Occipital lobe (tissue), 3 donors: ENCODE measurements at places on chromosomes 4 and X.

- DNase-seq: no peak
These were observed 201.1 kb upstream of the BCOR start for GRCh38 chrX:40298572-40299479.

GRCh38 chr4:112807083-112807482 is 170.1 kb downstream of the LARP7 start:
- DNase-seq: no peak

- DNase-seq: no peak
These were observed 120.6 kb upstream of the BMP3 start for GRCh38 chr4:80909938-80910337.

- no peak for DNase-seq
These were observed 178.7 kb downstream of the FMR1NB start for GRCh38 chrX:148159796-148160195.

GRCh38 chrX:66684196-66684595 is 45.3 kb upstream of the EDA2R start:
- no peak for DNase-seq

GRCh38 chr4:176238157-176238610 is 30.8 kb downstream of the ASB5 start:
- DNase-seq: no peak

GRCh38 chr4:107114059-107114458 is 77.9 kb upstream of the DKK2 start:
- no peak for DNase-seq

DNA sequence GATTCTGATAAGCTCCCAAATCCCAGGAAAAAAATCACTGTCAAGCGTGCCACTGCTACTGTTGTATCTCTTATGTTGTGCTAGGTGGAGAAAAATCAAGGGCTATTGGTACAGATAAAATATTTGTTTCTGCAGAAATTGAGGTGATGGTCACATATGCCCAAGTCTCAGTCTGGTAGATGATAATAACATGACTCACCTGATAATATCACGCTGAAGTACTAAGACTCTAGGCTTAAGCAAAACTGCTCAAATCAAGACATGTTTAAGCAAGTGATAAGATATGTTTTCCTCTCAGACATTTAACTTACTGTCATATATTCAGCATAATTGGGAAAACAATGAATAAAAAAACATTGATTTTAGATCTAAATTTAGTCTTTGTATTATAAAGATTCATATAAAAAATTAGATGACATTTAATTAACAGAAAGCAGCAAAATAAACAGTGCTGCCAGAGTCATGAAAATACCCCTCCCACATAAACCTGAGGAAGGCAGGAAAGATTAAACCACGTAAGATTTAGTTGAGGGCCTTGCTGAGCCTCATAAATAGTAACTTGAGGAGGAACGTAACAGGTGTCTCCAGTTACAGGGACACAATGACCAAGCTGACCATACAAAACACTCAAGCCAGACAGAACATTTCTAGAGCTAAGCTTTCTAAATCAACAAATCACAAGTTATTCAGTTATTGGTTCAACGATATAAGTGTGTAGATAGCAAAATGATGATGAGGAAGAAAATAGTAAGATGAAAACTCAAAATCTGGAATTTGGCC is 143.5 kb downstream of the CHM start:
- DNase-seq: no peak

- no peak for DNase-seq
These were observed 172.8 kb upstream of the EDNRA start for GRCh38 chr4:147307896-147308674.

- DNase-seq: peak; percentile 33
These were observed 100.1 kb downstream of the CEP135 start for GRCh38 chr4:56048702-56049431.

DNA sequence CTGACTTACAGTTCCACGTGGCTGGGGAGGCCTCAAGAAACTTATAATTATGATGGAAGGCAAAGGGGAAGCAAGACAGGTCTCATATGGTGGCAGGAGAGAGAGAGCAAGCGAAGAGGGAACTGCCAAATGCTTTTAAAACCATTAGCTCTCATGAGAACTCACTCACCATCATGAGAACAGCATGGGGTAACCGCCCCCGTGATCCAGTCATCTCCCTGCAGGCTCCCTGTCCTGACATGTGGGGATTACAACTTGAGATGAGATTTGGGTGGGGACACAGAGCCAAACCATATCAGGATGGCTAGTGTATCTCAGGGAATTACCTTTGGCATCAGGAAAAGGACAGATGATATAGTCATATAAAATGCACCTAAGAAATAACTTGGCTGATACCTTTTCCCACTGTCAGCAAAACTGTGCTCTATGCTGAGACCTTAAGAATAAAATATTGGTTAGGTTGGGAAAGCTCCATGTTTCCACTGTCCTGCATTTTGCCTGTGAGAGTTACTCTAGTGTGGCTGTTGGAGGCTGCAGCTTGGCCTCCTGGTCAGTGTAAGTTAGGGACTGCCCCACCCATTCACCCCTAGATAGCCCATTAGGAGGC is 110.3 kb downstream of the UCHL1 start:
- no peak for DNase-seq

GRCh38 chr4:136012220-136012619 is 1520.1 kb downstream of the PCDH18 start:
- DNase-seq: no peak

- DNase-seq: no peak
These were observed 19.5 kb upstream of the NFXL1 start for GRCh38 chr4:47933840-47934239.

DNA sequence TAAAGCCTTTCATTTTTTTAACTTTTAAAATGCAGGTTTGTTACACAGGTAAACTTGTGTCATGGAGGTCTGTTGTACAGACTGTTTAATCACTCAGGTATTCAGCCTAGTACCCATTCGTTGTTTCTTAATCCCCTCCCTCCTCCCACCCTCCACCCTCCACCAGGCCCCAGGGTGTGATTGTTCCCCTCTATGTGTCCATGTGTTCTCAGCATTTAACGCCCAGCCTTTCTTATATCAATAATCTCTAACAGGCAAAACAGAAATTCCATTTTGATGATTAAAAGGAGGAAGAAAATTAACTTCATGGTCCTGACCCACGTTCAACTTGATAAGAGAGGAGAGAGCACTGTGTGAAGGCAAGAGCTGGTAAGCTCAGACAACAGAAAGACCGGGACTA is 75.1 kb downstream of the TSPAN5 start:
- no peak for DNase-seq

- DNase-seq: no peak
These were observed 87.9 kb downstream of the BCOR start for GRCh38 chrX:40009890-40010289.

DNA sequence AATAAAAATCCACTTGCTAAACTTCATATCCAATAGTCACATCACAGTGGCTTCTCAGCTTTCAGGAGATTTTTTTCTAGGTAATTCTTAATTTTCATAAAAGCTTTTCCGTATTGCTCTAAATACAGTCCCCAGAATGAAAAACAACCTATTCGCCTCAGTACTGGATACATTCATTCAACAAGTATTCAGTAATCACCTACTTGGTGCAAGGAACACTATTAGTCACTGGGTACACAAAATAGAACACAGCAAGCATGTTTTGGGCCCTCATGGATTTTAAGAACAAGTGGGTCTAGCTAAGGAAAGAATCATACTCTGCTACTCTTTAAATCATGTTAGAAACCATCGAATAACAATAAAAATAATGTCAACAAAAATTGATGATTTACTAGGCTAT is 2.8 kb upstream of the BEX3 start:
- DNase-seq: no peak

- DNase-seq: no peak
These were observed 1950.9 kb downstream of the ARAP2 start for GRCh38 chr4:34293459-34293858.
